ENCODE measurements at places on chromosomes 2 and 18. TPM values are rescaled to one million over a fixed set of nuclear protein-coding genes. Genes with fewer than 3 reads are reported as not detected.

GRCh38 chr2:8380566-8380965 is 301.3 kb upstream of the ID2 start:
- H3K4me1 ChIP-seq = peaks cover 21% of the 10 kb centered on the region
- H3K36me3 ChIP-seq = no peaks in the 10 kb centered on the region
- no peak overlapping the region for H3K27ac ChIP-seq
- no peak for DNase-seq
- no peaks in the 10 kb centered on the region for H3K27me3 ChIP-seq
- H3K4me3 ChIP-seq = no peak overlapping the region

DNA sequence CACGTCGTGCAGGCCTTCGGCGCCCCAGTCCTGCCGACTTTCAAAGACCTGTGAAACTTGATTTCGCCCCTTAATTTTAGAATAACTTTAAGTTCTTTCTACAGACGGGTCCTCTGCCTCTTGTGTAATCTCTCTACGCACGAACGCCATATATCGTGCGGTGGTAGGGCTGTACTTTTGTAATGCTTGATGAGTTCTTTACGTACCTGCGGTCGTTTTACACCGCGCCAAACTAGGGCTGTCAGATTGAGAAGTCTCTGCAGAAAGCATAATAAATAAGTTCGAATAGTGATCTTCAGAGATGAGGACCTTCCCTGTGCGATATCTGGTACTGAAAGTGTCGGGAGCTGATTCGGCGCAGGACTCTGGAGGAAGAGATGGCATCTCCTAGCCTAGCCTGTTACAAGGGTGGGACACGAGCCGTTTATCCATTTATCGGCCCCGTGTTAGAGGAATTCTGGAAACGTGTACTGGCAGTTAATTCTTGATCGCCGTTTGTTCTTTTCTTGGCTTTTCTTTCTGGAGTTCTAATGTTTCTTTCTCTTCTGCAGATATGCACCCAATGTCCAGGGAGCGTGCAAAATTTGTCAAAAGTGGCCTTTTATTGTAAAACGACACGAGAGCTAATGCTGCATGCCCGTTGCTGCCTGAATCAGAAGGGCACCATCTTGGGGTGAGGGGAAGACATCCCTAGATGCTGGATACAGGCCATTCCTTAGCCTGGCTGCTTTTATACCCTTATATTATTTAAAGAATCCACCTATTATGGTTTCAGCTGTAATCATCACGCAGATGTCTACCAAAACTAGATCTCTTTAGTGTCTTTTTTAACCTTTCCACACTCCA is 781 bp upstream of the SLC5A6 start:
- peak; percentile 2 for DNase-seq
- H3K27me3 ChIP-seq = no peaks in the 10 kb centered on the region
- peaks cover 14% of the 10 kb centered on the region for H3K36me3 ChIP-seq
- peak overlapping the region; percentile 98 for H3K4me3 ChIP-seq
- peaks cover 50% of the 10 kb centered on the region for H3K4me1 ChIP-seq

DNA sequence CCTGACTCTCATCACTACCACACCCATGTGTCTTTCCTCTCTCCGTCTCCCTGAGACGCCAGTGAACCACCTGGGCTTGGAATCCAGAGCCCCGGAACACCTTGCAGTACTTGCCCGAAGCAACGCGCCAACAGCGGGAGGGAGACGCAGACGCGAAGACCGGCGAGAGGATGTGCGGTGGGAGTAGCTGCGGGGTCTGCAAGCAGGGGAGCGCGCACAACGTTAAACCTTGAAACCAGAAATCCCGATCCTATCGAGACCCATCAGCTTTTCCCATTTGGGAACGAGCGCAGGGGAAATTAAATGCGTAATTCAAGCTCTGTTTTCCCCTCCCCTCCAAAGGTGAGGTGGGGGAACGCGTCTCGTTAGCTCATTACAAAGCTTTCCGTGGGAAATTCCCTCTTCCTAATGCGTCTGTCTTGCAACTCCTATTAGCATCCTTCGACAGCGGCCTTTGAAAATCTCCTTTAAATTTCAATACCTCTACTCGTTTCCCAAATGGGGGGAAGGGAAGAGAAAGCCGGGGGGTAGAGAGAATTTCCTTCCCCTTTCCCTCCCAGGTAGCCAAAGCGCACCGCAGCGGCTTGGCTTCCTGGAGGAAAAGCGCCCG is 421 bp upstream of the CNTNAP5 start:
- no peak for DNase-seq
- peaks cover 19% of the 10 kb centered on the region for H3K4me1 ChIP-seq
- peaks cover 70% of the 10 kb centered on the region for H3K27me3 ChIP-seq
- no peak overlapping the region for H3K27ac ChIP-seq
- peak overlapping the region; percentile 86 for H3K4me3 ChIP-seq
- H3K36me3 ChIP-seq = no peaks in the 10 kb centered on the region

DNA sequence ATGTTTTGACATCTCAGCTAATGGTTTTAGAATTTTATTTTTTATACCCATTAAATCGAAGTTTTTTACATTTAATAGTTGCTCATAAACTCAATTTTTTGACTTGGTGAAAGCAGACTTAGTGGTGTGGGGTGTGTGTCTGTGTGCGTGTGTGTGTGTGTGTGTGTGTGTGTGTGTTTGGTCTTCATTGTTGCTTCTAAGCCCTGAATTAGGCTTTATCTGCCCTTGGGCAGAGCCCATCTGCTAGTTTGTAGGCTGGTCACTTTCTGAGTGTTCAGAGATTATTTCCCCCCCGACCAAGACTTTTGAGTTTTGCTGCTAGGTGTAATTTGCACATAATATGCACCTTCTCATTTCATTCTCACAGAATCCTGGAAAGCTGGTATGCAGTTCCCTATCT is 14.3 kb downstream of the PAX3 start:
- H3K36me3 ChIP-seq = peaks cover 8% of the 10 kb centered on the region
- H3K27me3 ChIP-seq = peaks cover 65% of the 10 kb centered on the region
- H3K4me3 ChIP-seq = no peak overlapping the region
- DNase-seq = no peak

RPRM gene
- total RNA-seq = 4.5 TPM

GRCh38 chr2:182229297-182229696 is 197.5 kb downstream of the PDE1A start:
- no peaks in the 10 kb centered on the region for H3K4me1 ChIP-seq
- H3K27ac ChIP-seq = no peak overlapping the region
- no peaks in the 10 kb centered on the region for H3K27me3 ChIP-seq
- H3K4me3 ChIP-seq = no peak overlapping the region

STAT4 gene
- 1.0 TPM for total RNA-seq

DNA sequence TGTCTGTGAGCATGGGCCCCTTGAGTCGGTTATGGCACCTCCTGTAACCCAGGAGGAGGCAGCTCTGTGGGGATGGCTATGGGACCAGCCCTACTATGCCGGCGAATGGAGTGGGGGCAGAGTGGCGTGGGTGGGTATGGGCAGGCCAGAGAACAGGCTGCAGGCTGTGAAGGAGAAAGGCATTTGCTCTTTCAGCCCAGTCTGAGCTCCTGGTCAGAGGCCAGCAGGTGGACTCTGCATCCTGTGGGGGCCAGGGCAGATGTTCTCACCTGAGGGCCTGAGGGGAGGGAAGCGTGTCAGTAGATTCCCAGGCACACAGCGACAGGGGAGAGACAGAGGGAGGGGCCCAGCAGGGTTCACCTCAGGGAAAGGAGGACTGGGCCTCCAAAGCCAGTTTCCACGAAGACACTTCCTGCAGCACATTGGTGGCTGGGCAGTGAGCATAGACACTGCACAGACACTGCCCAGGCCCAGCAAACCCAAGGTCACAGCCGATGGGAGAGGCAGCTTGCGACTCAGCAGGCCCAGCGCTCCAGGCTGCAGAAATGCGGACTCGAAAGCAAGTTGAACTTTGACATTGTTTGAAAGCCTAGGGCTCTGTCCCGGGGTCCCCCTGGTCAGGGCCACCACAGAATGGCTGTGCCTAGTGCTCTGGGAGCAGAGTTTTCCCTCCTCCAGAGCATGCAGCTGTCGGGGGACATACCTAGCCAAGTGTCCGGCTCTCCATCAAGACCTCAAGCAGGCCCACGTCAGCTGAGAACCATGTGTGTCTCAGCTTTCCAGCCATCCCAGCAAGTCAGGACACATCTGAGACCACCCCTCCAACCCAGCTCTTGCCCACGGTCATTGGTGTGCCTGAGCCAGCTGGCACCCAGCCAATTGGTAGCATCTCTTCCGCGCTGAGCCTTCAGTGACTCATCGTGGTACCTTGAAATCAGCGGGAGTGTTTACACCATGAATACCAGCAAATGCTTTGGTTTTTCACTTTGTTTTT is 53.8 kb downstream of the TGOLN2 start:
- no peaks in the 10 kb centered on the region for H3K36me3 ChIP-seq
- H3K27ac ChIP-seq = peak overlapping the region; percentile 40
- DNase-seq = no peak
- H3K4me1 ChIP-seq = peaks cover 38% of the 10 kb centered on the region

DNA sequence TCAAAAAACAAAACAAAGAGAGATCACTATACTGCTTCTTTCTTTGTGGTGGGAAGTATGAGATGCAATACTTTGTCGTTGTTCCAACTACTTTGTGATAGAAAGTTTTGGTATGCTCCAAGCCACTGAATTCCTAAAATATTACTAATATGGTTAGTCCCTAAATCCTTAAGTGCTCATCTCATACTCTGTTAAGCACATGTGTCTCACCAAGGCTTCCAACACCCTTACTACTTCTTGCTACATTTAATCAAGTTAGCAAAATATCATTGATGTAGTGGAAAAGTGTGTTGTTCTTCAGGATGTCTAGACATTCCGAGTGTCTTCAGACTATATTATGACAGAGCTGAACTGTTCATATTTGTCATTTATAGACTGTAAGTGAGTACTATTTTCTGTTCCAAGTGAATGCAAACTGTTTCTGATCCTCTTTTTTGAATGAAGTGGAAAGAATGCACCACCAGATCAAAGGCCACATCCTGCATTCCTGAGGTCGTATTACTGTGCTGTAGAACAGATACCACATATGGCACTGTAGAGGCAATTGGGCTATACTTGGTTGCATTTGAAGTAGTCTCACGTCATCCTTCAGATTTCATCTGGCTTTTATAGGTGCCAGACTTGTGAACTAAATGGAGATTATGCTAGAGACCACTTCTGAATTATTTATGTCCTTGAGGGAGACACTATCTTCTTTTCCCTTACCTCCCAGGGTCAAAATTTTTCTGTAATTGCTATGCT is 298.4 kb upstream of the ZNF521 start:
- no peaks in the 10 kb centered on the region for H3K36me3 ChIP-seq
- H3K4me1 ChIP-seq = peaks cover 5% of the 10 kb centered on the region
- no peaks in the 10 kb centered on the region for H3K27me3 ChIP-seq
- H3K4me3 ChIP-seq = no peak overlapping the region
- H3K27ac ChIP-seq = no peak overlapping the region

TMEM247 gene
- total RNA-seq = not detected

UPP2 gene
- total RNA-seq = not detected

DNA sequence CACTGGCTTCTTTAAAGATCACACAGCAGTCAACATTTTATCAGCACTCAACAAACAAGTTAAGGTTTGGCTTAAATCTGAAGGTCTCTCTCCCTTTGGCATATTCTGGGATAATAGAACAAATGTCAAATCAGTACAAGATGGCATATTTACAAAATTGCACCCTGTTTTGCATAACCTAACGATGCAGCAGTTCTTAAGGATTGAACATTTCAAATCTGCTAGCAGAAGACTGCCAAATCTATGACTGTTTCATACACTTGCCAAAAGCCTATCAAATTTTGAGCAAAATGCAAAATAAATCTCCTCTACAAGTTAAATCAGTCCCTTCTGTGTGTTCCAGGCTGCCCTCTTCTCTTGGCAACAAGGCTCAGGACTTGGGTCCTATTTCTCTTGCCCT is 73.6 kb downstream of the DPP4 start:
- peaks cover 26% of the 10 kb centered on the region for H3K4me1 ChIP-seq
- H3K27ac ChIP-seq = no peak overlapping the region
- H3K36me3 ChIP-seq = peaks cover 3% of the 10 kb centered on the region
- H3K27me3 ChIP-seq = no peaks in the 10 kb centered on the region
- DNase-seq = no peak

GRCh38 chr2:205787761-205788160 is 105.5 kb downstream of the NRP2 start:
- no peak overlapping the region for H3K27ac ChIP-seq
- no peak for DNase-seq
- H3K36me3 ChIP-seq = peaks cover 31% of the 10 kb centered on the region
- H3K27me3 ChIP-seq = no peaks in the 10 kb centered on the region
- H3K4me1 ChIP-seq = peaks cover 19% of the 10 kb centered on the region
- H3K4me3 ChIP-seq = no peak overlapping the region

- DNase-seq = no peak
- H3K27me3 ChIP-seq = peaks cover 2% of the 10 kb centered on the region
- H3K36me3 ChIP-seq = no peaks in the 10 kb centered on the region
- no peak overlapping the region for H3K27ac ChIP-seq
- no peak overlapping the region for H3K4me3 ChIP-seq
- H3K4me1 ChIP-seq = no peaks in the 10 kb centered on the region
Observed at GRCh38 chr2:38653715-38654527, 12.0 kb upstream of the GALM start.

- no peaks in the 10 kb centered on the region for H3K27me3 ChIP-seq
- H3K4me1 ChIP-seq = peaks cover 40% of the 10 kb centered on the region
- H3K36me3 ChIP-seq = peaks cover 2% of the 10 kb centered on the region
- peak overlapping the region; percentile 24 for H3K4me3 ChIP-seq
Observed at GRCh38 chr2:224938651-224939182, 103.6 kb downstream of the DOCK10 start.

DNA sequence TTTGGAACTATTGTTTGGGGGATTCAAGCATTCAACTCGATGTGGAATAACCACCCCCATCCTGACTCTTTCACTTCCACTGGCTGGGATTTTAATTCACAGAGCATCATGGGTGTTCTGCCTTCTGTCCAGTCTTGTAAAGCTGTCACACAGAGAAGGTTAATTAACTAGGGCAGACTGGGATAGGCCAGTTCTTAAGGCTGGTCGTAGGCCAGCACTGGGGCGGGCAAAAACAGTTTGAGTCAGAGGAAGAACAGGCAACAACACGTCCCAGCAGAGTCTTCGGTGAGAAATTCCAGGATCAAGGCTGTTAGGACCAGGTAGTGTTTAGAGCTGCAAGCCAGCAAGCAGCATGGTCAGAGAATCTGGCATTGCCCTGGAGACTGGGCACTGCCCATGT is 4.0 kb upstream of the RNF152 start:
- H3K4me3 ChIP-seq = peak overlapping the region; percentile 52

GRCh38 chr2:127107622-127107999 is 657 bp upstream of the BIN1 start:
- H3K4me1 ChIP-seq = peaks cover 20% of the 10 kb centered on the region
- H3K36me3 ChIP-seq = no peaks in the 10 kb centered on the region
- H3K4me3 ChIP-seq = peak overlapping the region; percentile 93
- DNase-seq = no peak
- H3K27ac ChIP-seq = no peak overlapping the region
- peaks cover 4% of the 10 kb centered on the region for H3K27me3 ChIP-seq

GRCh38 chr18:62523631-62524439 is 1.0 kb downstream of the ZCCHC2 start:
- no peaks in the 10 kb centered on the region for H3K36me3 ChIP-seq
- peak; percentile 37 for DNase-seq
- H3K4me3 ChIP-seq = peak overlapping the region; percentile 89
- H3K4me1 ChIP-seq = peaks cover 35% of the 10 kb centered on the region
- no peak overlapping the region for H3K27ac ChIP-seq

Data from neural crest cell (in vitro differentiated cells).